ENCODE measurements at places on chromosomes 2 and 18.
A peak's percentile ranks its signal among the peaks of the same experiment; 100 is the strongest.

DNA sequence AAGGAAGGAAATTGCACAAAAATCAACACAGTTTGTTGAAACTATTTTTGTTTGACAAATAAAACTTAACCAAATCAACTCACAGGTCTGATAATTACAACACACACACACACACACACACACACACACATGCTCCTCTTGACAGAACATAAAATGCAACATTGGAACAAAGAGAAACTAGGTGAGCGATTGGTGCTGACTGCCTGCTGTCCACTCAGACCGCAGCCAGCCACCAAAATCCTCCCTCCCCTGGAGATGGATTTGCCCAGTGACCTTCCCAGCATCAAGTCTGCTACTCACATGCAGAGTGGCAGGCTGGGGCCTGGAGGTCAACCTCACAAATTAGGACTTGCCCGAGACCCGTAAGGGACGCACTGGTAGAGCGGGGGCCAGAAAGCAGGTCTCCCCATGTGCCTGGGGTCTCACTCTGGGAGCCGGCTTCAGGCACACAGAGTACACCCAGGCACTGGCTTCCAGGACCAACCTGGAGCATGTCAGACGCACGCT, 61.4 kb downstream of the DIPK1C start:
- no peaks in the 10 kb centered on the region for H3K4me1 ChIP-seq
- no peak overlapping the region for H3K4me3 ChIP-seq
- no peaks in the 10 kb centered on the region for H3K36me3 ChIP-seq

DNA sequence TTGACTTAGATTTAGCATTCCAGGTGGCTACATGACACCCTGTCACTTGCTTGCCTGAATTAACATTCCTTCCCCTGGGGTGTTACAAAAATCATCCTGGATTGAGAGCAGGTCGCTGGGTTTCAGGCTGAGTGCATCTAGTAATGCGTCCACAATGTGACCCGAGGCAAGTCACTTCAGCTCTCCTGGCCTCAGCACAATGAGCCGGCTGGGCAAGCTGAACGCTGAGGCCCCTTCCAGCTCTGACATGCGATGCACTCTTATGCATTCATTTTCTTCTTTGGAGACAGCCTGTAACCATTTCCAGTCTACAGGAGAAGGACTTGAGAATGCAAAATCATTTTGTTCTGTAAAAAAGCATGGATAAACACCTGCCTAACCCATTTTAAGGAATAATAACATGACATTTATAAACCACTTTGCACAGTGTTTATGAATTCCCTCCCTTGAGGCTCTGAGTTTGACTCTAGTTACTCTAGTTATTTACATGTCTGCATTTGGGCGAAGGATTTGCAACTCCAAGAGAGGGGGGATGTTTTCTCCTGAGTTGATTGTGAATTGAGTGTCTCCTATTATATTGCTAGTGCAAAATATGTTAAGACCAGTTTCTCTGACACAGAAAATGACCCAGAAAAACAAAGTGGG, 63.0 kb upstream of the CPO start:
- no peak overlapping the region for H3K4me3 ChIP-seq
- no peak for DNase-seq
- H3K27me3 ChIP-seq: peaks cover 6% of the 10 kb centered on the region

DNA sequence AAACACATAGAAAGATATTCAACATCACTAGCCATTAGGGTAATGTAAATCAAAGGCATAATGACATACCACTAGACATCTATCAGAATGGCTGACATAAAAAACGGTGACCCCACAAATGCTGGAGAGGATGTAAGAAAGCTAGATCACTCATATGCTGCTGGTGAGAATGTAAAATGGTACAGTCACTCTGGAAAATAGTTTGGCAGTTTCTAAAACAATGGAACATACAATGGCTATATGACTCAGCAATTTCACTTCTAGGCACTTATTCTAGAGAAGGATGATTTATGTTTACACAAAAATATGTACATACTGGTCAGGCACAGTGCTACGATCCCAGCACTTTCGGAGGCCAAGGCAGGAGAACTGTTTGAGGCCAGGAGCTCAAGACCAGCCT, 87.3 kb downstream of the COLEC12 start:
- peaks cover 8% of the 10 kb centered on the region for H3K27me3 ChIP-seq
- no peak overlapping the region for H3K27ac ChIP-seq
- no peaks in the 10 kb centered on the region for H3K4me1 ChIP-seq
- no peak overlapping the region for H3K4me3 ChIP-seq
- H3K36me3 ChIP-seq: no peaks in the 10 kb centered on the region

DNA sequence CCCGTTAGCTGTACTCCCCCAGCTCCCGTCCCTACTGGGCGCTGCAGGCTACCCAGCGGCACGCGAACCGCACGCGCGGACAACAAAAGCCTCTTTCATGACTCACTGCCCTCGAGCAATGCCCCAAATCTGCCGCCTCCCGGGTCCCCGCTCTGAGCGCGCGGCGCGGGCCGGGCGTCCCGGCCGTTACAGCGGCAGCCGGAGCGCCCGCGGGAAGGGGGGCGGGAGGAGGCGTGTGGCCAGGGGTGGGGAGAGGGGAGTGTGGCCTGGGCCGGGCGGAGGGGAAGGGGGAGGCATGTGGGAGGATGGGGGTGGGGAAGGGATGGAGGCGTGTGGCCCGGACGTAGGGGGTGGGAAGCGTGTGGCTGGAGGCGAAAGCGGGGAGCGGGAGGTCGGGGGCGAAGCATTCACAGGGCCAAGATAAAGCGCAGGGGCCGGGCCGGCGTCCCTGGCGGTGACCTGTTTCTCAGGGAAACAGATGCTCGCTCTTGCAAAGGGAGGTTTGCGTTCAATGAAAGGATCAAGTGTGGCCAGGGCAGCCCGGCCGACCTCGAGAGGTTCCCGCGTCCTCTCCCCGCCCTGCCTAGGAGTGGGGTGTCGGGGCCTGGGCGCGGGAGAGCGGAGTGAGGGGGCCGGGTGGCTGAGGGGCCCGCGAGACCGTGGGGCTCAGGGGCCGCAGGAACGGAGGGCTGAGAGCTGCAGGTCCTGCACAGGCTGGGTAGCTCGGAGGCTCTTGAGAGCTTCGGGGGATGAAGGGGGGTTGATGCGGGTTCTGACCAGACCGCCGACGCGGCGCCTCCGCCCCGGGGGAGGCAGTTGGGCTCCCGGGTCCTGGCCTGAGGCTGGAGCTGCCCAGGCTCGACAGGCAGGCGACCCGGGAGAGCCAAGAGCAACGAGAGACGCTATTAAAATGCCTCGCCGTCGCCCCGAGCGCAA, 3.5 kb upstream of the NEUROD1 start:
- DNase-seq: no peak
- peaks cover 90% of the 10 kb centered on the region for H3K27me3 ChIP-seq
- H3K4me1 ChIP-seq: peaks cover 67% of the 10 kb centered on the region
- peaks cover 12% of the 10 kb centered on the region for H3K36me3 ChIP-seq
- peak overlapping the region; percentile 74 for H3K4me3 ChIP-seq

DNA sequence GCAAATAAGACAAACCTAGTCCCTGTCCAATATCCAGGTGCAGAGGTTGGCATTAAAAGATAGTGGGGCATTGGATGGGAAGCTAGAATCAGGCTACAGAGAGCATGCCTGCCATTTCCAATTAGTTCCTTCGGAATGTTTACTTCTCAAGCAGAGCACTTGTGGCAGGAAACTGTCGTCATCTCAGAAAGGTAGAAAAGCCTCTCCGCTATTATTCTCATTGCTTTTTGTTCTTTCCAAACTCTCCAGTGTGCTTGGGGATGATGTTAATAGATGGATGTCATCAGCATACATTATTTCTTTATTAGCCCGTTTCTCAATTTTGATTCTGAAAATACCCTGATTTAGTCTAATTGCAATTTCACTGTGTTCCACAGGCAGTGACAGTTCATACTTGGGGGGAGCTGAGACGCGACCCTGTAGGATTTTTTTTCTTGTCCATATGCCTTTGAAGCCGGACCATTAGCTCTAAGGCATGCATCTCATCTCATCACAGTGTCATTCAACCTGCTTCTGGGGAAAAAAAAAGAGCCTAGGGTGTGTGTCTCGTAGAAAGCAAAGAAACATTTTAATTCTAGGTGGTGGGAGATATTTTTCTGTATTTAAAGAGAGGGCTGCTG, 7.7 kb downstream of the ASB18 start:
- H3K4me3 ChIP-seq: no peak overlapping the region
- H3K27me3 ChIP-seq: peaks cover 19% of the 10 kb centered on the region
- H3K36me3 ChIP-seq: peaks cover 2% of the 10 kb centered on the region
- no peak for DNase-seq
- H3K4me1 ChIP-seq: no peaks in the 10 kb centered on the region

GRCh38 chr2:21123473-21124393, at the start of gene TDRD15:
Gene TDRD15, plus strand, starts transcription at chr2:21123968. Its CDS starts 13,500 bp downstream, at chr2:21137468.
- no peaks in the 10 kb centered on the region for H3K36me3 ChIP-seq
- H3K4me3 ChIP-seq: no peak within 1 kb of the TSS
- H3K27me3 ChIP-seq: no peaks in the 10 kb centered on the region

DNA sequence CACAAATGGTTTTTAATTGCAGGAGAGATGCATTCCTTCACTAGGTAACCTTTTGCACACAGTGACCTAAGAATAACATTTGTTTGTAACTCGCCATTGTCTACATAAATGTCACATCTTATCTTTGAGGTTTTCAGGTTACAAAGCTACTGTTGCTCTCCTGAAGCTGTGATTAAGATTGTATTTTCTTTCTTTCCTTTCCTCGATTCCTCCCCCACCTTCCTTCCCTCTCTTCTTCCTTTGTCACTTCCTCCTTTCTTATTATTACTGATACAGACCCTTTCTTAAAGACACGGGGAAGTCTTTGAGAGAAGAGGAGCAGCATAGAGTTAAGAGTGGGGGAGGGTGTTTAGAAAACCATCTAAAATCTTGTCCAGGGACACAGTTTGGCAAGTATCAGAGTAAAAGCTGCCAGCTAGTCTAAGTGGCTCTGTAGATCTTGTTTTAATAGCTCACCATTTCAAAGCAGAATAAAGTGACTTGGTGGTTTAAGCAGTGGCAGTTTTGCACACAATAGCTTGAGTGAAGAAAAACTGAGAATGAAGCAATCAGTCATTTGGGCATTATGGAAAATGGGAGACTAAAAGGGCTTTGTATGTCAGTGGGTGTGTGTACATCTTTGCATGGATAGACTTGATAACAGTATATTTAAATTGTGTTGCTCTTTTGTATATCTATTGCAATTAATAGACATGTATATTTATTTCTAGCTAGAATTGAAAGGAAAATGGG, 10.9 kb downstream of the CERS6 start:
- peak overlapping the region; percentile 45 for H3K4me3 ChIP-seq
- H3K4me1 ChIP-seq: peaks cover 75% of the 10 kb centered on the region
- H3K27me3 ChIP-seq: no peaks in the 10 kb centered on the region
- H3K36me3 ChIP-seq: peaks cover 3% of the 10 kb centered on the region
- DNase-seq: no peak

GRCh38 chr2:115129536-115129935, 687.1 kb downstream of the DPP10 start:
- no peak overlapping the region for H3K27ac ChIP-seq
- no peaks in the 10 kb centered on the region for H3K4me1 ChIP-seq
- H3K27me3 ChIP-seq: no peaks in the 10 kb centered on the region
- no peak for DNase-seq
- no peaks in the 10 kb centered on the region for H3K36me3 ChIP-seq
- H3K4me3 ChIP-seq: no peak overlapping the region

GRCh38 chr2:143953451-143954030, 566.4 kb downstream of the ZEB2 start:
- no peaks in the 10 kb centered on the region for H3K36me3 ChIP-seq
- H3K27ac ChIP-seq: no peak overlapping the region
- no peaks in the 10 kb centered on the region for H3K27me3 ChIP-seq
- no peaks in the 10 kb centered on the region for H3K4me1 ChIP-seq
- no peak for DNase-seq
- no peak overlapping the region for H3K4me3 ChIP-seq

DNA sequence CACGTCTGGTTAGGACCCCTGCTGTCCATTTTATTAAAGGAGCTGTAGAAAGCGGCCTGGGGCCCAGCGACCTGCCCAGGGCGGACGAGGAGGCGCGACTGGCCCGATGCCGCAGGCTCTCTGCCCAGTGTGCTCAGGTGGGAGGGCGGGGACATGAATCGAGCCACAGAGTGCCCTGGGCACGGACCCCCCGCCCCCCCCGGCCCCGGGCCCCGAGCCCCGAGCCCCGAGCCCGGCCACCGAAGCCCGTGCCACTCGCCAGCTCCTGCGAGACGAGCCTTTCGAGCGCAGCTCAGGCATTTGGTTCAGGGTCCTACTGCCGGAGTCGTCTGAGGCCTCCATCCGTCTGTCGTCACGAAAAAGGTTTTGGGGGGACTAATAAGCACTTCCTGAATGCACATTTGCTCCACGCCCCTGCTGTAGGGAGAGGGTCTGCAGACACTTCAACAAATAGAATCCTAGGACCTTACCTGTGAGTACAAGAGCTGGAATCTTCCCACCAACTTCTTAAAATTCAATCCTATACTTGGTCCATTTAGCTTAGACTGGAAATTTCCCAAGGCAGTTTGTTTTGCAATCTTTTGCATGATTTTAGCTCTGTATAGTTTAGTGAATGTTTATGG, 602 bp upstream of the ADAM17 start:
- H3K27ac ChIP-seq: peak overlapping the region; percentile 99
- peaks cover 49% of the 10 kb centered on the region for H3K4me1 ChIP-seq
- H3K4me3 ChIP-seq: peak overlapping the region; percentile 96

All from stimulated activated naive B cell treated with anti-CD40 and anti-IgM and Interleukin-4, amounts not matched to agents 10 μg/mL and 1 μg/mL and 100 μg/mL, for 72 hours (primary cell).